Heart left ventricle (tissue), 16 donors: ENCODE measurements at places on chromosomes 6 and 20.

GRCh38 chr6:18405477-18406293, 18.5 kb downstream of the RNF144B start:
- DNase-seq, result no peak

DNA sequence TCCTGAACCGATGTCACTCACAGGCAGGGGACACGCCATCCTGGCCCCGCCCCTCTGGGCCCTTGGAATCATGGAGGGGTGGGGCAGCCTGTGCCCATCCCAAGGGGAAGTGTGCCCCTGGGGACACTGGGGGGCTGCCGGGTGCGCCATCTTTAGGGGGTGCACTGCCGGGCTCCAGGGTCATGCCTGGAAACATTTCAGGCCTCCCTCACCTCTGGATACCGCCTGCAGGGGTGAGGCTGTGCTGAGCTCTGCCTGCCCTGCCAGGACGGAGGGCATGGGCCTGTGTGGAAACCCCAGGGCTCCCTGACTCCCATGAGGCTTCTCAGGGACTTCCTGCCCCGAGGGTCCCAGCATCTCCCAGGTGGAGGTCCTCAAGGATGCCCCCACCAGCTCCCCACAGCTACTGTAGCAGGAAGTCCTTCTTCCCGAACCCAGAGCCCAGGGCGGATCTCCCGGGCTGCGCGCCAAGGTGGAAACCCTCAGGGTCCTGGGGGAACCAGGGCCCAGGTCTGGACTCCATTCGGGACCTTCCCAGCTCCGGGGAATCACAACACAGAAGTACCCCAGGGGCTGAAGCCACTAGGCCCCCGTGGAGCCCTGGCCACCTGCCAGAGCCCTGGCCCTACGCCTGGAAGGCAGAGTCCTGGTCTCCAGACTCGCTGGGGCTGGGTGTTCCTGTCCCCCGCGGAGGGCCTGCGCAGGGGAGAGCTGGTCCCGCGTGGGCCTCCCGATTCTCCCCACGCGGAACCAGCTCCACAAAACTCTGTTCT, 15.6 kb downstream of the CHRNA4 start:
- peak; percentile 86 for DNase-seq

GRCh38 chr6:70310063-70310694, 7.3 kb upstream of the COL9A1 start:
- no peak for DNase-seq

GRCh38 chr6:106825156-106825555, 149.4 kb downstream of the CD24 start:
- DNase-seq, result no peak

DNA sequence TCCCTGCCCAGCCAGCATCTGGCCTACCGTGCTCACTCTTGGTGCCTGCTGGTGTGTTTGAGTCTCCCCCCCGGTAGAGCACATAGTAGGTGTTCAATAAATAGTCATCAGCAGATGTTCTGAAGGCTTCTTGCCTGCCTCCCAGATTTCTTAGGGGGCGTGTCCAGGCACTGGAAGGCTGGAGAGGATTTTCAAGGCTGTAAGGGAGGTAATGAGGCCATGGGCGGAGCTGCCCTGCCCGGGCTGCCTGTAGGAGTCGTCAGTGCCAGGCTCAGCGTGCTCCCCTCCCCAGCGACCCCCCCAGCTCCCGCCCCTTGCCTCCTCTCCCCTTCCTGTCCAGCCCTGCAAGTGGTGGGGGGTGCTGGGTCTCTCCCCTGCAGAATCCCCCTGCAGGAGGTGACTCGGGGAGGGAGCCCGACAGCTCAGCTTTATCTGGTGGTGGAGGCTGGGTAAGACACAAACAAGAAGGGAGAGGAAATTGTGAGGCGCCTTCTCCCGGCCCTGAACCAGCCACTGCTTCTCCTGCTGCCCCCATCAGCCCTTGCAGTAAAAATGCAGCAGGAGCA, 55.9 kb downstream of the BCAS4 start:
- DNase-seq, result no peak

- no peak for DNase-seq
These were observed 105.4 kb upstream of the MCHR2 start for GRCh38 chr6:100099189-100100074.

- DNase-seq, result no peak
These were observed 127.8 kb downstream of the MTHFD1L start for GRCh38 chr6:150993253-150993652.

DNA sequence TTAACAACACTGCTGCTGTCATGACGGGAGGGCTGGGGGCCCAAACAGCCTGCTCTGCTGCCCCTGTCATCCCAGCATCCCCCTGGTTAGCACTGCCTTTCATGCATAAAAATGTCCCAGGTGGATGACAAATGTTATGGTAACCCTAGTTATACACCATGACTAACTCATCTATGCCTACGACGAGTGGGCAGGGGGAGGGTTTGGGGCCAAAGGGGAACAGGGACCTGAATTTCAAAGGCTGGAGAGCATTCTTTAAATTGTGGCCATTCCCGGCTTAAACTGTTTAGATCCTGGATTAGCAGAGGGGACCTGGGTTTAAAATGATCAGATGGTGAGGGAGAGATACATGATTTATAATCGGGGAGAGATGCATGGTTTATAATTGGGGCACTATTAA, 24.4 kb downstream of the GNAS-AS1 start:
- no peak for DNase-seq

DNA sequence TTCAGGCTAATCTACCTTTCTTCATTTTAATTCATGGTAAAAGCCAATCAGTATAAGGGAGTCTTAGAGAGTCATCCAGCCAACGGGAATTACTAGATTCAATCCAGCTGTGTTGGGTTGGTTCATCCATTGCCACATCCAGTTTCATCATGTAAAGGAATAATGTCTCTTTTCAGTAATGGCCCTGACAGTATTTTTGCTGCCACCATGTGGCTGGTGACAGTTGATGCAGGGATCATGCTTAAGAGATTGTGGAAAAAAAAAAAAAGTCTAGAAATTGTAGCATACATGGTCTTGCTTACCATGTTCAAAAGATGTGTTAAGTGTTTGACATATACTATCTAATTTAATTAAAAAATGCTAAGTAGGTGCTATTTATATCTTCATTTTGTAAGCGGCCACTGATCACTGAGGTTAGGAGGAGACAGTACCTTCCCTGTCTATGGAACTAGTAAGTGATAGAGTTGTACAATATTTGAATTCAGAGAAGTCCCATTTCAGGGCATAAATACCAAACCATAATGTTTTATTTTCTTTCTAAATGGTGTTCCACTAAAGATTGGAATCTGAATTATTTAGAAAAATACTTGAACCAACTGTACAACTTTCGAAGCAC, 135.9 kb downstream of the KHDRBS2 start:
- DNase-seq, result no peak

DNA sequence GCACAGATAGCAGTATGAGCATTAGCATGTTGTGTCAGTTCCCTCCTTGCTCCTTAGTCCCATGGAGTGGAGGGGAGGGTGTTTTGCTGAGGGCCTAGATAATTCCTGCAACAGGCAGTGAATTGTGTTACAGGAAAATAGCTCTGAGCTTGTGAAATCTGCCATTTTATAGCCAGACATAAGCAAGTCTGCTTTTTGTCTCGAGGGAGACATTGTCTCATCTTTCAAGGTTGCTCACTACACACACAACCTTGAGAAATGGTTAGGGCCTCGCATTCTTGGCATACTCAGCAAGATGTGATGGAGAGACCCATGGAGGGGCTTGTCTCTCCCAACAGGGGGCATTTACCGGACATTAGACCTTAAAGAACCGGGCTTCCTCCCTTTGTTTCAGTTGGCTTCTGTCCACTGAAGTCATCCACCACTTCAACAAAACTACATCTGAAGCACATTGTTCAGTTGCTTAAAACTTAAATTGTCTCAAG, 108.0 kb upstream of the FOXO3 start:
- DNase-seq, result no peak

DNA sequence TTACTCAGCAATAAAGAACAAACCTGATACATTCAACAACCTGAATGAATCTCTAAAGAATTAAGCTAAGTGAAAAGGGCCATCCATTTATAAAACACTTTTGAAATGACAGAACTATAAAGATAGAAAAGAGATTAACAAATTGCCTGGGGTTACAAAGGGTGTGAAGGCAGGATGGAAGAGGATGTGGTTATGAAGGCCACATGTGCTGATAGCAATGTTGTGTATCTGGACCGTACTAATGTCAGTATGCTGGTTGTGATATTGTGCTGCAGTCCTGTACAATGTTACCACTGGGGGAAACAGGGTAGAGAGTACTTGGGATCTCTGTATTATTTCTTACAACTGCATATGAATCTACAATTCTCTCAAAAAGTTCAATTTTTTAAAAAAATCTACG, 36.4 kb downstream of the ELOVL5 start:
- DNase-seq, result no peak

DNA sequence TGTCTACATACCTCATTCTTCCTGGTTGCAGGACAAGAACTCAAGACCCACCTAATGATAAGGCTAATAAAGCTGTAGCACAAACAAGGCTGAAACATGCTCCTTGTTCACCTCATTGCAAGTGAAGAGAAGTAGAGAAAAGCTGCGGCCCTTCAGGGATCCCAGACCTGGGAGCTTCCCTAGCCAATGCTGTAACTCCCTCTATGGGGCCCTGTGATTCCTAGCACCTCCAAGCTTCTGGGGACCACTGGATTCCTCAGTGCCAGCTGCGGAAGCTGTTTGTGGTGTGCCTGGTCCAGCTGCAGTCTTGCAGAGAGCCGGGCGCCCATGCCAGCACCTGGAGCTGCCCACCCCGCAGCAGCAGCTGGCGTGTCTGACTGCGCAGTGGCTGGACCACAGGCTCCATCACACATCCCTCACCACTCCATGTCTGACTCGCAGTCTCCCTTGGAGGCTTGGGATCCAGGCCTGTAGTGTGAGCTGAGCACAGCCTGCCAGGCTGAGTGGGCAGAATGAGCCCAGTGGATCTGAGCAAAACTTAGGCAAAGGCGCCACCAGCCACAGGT, 737.2 kb upstream of the GJE1 start:
- DNase-seq, result no peak

DNA sequence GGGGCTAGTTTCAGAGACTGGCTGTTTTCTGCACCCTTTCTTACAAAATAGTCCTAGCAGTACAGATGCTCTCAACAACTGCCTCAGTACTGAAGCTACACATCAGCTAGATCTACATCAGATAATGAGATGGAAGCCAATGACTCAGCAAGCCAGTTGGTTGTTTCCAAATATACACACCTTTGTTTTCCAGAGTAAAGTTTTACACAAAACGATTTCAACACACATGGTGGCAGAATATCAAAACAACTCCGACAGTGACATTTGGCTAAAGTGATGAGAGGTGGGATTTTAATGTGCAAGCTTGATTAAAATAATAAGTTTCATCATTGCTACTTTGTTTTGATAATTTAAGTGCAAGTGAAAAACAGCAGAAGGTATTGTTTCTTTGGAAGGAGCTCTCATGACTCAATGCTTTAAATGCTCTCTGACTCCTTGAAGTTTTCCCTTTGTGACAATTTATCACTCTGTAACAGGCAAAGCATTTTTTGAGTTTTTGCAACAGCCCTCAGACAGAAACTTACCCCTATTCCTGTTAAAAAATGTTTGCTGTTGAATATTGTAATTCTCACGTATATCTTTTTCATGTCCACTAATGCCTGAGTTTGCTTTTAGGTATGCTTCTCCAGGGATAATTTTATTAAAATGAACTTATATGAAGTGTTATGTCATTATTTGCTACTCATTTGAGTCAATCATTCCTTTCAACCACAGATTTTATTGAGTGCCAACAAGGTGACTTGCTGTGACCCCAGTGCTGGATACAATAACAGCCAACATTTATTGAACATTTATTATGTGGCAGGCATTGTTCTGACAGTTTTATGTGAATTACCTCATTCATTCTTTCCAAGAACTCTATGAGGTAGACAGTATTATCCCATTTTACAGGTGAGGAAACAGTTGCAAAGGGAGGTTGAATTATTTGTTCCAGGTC, 882.0 kb downstream of the TFAP2A start:
- no peak for DNase-seq

- DNase-seq, result no peak
These were observed 440.2 kb downstream of the TBC1D32 start for GRCh38 chr6:120894077-120894476.

DNA sequence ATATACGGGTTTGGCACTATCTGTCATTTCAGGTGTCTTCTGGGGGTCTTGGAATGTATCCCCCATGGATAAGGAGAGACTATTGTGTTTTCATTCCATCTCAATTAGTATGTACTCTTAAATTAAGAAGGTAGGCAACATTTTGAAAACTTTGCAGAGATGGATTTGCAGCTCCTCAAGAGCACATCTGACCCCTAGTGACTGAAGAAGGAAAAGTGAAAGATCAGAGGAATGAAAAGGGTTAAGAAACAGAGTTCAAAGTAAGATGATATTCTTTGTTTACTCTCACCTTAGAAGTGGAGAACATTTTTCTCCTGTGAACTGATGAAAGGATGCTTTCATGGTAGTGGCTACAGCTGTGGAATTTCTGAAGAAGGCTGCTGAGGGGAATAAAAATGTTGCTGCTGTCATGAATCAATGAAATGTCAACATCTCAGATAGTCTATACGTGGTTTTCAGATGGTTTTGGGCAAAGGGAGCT, 41.5 kb downstream of the SH3BGRL2 start:
- DNase-seq, result no peak

DNA sequence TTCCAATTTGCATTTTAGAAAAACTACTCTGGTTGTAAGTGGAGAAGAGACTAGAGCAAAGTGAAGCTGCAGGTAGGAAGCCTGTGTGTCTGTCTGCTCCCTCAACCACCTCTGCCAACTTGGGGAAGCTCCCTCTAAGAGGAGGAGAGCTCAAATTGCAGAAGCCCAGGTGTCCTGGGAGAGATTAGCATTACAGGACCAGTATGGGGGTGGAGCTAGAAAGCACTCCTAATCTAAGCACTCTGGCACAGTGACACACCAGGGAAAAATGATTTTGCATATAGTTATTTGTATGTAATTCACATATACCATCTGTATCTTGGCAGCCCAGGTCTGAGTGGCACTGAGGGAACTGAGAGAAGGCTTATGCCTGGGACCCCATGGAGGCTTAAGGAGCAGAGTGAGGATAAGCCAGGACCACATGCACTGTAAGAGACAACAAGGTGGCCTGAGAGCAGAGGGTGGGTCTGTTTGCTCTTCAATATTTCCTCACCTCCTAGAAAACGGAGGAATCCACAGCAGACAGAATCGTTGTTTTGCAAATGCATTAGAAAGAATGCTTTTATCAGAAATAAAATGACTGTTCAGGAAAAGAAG, 13.6 kb downstream of the GSTA2 start:
- DNase-seq, result no peak

GRCh38 chr6:113451049-113451448, 406.1 kb upstream of the MARCKS start:
- no peak for DNase-seq
